ENCODE measurements at places on chromosomes 7 and 10.

DNA sequence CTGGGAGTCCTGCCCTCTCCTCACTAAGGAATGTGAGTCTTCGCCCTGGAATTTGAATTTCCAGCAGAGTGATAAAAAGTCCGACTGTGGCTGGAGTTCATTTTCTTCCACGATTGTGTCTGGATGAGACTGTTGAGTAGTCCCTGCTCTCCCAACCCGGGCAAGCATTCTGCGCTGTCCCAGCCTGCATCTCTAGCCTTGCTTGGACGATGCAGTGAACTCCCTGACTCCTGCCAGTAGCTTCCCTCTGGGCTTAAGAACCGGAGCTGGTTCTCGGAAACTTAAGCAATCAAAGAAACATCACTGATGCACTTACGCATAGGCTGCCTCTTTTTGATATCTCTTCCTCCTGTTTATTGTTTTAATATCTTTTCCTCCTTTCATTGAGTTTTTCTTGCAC, 116.0 kb upstream of the FZD8 start:
- no peak for DNase-seq

GRCh38 chr7:7653593-7654187, 13.1 kb downstream of the UMAD1 start:
- DNase-seq, result peak; percentile 25

GRCh38 chr10:103510791-103511752, 17.6 kb downstream of the NEURL1 start:
- no peak for DNase-seq

DNA sequence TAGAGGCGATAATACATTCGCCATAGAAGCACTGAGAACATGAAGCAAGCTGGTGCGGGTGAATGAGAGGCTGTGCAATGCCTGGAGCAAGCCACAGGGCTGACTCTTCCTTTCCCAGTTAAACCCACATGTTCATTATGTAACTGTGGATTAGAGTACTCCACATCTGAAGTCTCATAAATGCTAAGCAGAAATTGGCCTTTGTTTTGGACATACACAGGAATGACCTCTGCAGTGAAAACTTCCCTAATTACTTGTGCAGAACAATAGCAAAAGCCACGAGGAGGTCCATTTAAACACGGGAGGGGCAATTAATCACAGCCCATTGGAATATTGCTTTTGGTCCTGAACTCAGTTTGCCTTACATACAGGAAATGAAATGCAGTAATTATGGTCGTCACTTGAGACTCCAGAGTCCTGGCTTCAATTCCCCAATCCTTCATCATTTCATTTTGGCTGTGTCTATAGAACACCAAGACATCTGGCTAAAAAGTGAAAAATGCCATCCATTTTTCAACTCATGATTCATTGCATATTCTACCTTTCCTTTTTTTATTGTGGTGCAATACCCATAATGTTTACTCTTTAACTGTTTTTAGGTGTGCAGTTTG, 78.7 kb upstream of the CXCL12 start:
- DNase-seq, result no peak

DNA sequence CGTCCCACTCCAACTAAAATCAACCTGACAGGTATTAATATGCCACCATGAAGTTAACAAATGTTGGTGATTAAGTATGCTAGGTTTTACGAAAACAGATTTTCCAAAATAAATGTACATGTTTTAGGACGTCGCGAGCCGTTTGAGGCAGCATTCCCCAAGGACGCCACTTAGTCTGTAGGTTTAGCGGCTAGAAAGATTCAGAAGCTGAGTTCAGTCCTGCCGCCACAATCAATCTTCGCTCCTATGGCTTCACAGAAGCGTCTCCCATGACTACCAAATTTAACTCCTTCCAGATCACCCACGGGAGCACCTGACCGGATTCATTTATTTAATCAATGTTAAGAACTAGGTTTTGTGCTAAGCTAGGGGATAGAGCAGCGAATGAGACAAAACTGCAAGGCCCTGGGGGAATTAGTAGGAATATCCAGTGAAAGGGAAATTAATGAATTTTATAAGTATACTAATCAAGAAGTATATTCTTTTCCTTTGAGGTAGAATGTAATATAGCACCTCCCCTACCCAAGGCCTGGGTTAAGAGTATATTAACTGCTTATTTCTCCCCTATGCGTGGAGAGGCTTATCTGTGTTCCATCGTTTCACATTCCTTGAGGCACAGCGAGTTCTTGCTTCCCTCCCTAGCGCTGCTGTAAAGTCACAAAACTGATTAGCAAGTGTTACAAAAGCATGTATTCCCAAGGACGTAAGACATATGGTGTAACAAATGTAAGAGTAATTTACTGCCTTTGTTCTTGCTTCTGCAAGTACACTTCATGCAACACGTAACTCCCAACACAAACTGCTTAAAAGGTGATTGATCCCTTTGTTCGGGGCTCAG, 994 bp upstream of the CYP51A1 start:
- DNase-seq, result peak; percentile 32

- no peak for DNase-seq
Observed at GRCh38 chr10:62584731-62585130, 210.6 kb downstream of the ZNF365 start.

DNA sequence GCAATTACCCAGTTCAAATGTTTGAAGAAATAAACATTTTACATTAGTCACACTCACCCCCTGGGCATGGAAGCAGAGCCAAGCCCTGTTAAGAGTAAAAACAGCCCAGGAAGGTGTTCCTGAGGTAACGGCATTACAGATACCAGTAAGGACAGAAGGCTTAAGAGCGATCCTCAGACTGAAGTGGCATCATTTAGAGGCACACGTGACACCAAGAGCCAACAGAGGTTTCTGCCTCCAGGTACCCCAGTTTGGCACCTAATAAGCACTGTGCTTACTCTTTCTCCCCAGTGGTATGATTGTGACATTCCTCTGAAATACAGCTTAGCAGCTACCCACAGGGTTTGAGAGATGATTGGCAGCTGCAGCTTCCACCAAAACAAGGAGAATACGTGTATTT, 17.2 kb downstream of the MMS19 start:
- no peak for DNase-seq

- DNase-seq, result no peak
Observed at GRCh38 chr10:35821339-35821911, 179.3 kb upstream of the FZD8 start.

DNA sequence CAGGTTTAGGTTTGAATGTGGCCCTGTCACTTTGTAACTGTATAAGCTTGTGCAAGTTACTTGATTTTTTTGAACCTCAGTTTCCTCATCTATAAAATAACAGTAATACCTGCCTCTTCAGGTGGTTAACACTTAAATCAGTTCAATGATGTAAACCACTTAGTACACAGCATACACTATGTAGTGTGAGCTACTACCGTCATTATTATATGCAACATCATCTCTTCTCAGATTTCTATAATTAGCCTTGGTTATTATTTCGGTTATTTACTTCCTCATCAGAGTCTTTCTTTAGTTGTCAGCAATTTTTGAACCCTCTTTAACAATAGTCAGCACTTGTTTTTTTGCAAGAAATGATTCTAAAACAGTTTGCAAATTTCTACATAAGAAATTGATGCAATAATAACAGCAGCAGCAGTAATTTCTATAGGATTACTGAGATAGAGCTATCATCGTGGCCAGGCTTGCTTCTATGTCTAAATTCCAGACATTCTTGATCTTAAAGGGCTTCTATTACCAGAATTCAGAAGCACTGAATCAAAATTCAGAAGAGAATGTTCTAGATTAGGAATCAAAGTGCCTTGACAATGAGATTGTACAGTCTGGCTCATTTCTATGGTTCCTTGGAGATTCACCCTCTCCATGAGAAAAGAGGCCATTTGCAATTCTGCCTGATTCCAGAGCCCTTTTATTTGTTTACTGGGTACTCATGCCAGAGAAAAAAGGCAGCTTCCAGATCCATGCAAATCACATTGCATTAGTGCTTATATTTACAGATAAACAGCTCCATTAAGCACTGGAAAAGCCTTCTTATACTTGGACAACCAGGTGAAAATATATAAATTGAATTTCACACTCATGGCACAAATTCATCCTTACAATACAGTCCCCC, 25.0 kb upstream of the WDR11 start:
- no peak for DNase-seq

GRCh38 chr7:51158742-51159445, 157.7 kb downstream of the COBL start:
- no peak for DNase-seq

All from HuH-7 (cell line).